ENCODE measurements at places on chromosomes 6 and 20. TPM values are rescaled to one million over a fixed set of nuclear protein-coding genes. Genes with fewer than 3 reads are reported as not detected.

The SYNDIG1 gene
- total RNA-seq, result not detected

The TSBP1 gene
- total RNA-seq, result not detected

The C20orf144 gene
- 0.29 TPM for total RNA-seq

The UNC93A gene
- total RNA-seq, result not detected

The DPPA5 gene
- not detected for total RNA-seq

The EFCAB8 gene
- total RNA-seq, result 0.73 TPM

The DBNDD2 gene
- 22.5 TPM for total RNA-seq

The FKBP1C gene
- total RNA-seq, result 2.0 TPM

The MUCL3 gene
- total RNA-seq, result not detected

The IP6K3 gene
- not detected for total RNA-seq

The GRM1 gene
- not detected for total RNA-seq

The SAMD3 gene
- total RNA-seq, result 57.6 TPM

The PNPLA1 gene
- total RNA-seq, result not detected
